Calu3 (cell line): ENCODE measurements at places on chromosomes 12 and 14. TPM values are rescaled to one million over a fixed set of nuclear protein-coding genes. Genes with fewer than 3 reads are reported as not detected.

The CLEC9A gene
- not detected in 2 replicates for total RNA-seq

The IFI27 gene
- total RNA-seq, result 766 and 1,874 TPM in 2 replicates

The NXPH4 gene
- 2.0 and 4.1 TPM in 2 replicates for total RNA-seq

- DNase-seq, result no peak
Observed at GRCh38 chr12:96194576-96194889, 358 bp downstream of the ELK3 start.

DNA sequence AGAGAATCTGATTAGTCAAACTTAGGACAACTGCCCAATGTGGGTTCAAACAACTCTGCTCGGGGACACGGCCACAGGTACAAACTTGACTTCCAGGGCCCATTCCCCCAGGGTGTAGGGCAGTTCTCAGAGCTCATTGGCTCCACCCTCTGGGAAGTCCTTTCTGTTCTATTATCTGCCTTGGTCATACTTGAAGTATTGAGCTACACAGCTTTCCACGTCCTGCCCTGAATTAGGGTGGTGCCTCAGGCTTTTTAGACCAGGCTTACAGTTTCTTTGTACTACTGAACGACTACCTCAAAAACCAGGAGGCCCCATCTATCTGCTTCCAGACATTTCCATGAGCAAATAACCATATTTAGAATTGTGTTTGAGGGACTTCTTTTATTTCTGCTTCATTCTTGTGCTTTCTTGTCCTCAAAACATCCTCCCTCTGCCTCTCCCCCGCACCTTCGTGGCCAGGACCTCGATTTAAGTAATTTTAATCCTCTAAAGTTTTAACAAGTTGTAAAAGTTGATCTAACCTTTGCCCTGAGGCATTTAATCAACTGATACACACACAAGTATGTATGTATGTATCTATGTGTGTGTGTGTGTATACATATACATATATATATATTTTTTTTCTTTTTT lies 281.7 kb upstream of the AMIGO2 start:
- DNase-seq, result no peak

The NR4A1 gene
- 18.0 and 18.9 TPM in 2 replicates for total RNA-seq
